ENCODE measurements at places on chromosomes 6 and 20.
A peak's percentile ranks its signal among the peaks of the same experiment; 100 is the strongest.

- no peak for DNase-seq
Observed at GRCh38 chr6:40540790-40541189, 46.4 kb downstream of the LRFN2 start.

- no peak for DNase-seq
Observed at GRCh38 chr6:84074988-84075781, 41.6 kb downstream of the MRAP2 start.

- DNase-seq, result no peak
Observed at GRCh38 chr6:137473598-137473997, 20.6 kb downstream of the OLIG3 start.

DNA sequence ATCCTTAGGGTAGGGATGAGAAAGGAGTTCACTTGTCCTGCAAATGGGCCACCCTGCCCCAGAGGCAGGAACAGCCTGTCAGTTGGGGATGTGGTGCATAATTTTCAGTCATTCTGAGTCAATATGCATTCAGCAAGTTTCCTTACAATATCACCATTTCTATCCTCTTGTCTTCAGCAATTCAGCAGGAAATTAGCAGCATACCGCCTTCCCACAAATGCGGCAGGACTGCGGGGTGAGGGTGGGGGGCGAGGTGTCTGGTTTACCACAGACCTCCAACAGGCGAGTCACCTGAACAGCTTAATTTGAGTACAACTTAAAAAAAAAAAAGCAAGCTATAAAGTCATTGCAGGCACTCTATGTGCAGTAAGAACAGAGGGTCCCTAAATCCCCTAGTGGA lies 126.8 kb downstream of the MAP3K7 start:
- DNase-seq, result no peak

- no peak for DNase-seq
Observed at GRCh38 chr20:49591217-49591865, 23.4 kb upstream of the PTGIS start.

- DNase-seq, result no peak
Observed at GRCh38 chr6:114304304-114304887, 38.4 kb downstream of the HS3ST5 start.

DNA sequence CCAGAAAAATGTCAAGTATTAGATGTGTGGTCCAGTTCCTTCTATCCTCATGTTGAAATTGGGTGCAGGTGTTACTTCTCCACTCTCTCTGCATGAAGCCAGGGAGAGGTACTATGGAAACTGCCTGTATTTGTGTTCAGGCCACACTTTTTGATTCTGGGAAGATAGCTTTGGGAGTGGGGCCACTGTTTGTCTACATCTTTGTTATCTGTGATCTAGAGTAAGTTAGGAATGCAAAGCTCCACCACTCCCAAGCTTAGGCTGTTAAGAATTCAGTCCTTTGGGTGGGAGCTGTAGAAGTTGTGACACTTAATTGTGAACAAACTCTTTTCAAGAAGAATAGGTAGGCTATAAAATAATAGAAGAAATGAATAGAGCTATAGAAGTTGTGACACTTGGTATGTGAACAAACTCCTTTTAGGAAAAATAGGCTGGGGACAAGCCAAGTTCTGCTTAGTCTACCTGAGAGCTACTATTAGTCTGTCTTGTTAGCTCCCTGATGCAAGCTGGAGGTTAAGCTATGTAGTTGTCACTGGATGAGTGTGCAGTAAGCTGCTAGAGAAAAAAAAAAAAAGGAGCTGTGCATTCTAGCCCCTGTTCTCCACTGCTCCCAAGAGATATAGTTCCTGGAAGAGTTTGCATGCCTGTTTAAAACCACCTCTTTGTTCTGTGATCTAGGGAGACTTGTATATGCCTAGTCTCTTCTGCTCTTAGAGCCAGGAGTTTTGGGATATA lies 7.1 kb upstream of the GFRAL start:
- DNase-seq, result no peak

GRCh38 chr20:58349570-58349969 lies 39.5 kb upstream of the VAPB start:
- DNase-seq, result no peak

GRCh38 chr20:6081236-6081635 lies 27.4 kb upstream of the LRRN4 start:
- no peak for DNase-seq

DNA sequence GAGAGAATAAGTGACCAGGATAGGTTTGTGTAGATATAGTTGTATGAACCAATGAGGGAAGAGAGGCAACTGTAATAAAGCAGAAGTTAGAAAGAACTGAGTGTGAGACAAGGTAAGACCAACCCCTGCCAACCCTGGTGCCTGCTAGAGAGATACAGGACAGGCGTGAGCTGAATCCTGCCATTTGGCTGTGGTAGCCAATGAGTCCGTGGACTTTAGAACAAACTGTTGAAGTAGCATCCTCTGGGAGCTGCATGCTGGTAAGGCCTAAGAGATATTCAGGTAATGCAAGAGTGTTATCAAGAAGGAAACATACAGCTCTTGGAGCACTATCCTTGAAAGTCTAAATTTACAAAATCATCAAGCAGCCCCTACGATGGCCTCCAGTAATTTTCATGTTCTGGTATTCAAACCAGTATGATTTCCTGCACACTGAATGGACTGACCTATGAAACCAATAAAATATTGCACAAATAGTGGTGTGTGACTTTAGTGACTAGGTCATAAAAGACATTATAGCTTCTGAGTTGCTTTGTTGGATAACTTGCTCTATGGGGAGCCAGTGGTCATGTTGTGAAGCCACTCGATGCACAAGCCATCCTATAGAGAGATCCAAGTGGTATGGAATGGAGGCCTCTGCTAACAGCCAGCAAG lies 24.0 kb downstream of the BTBD3 start:
- no peak for DNase-seq

- no peak for DNase-seq
Observed at GRCh38 chr6:107108201-107108890, 7.0 kb downstream of the BEND3 start.

GRCh38 chr20:45934046-45934585 lies 367 bp upstream of the PCIF1 start:
- no peak for DNase-seq

DNA sequence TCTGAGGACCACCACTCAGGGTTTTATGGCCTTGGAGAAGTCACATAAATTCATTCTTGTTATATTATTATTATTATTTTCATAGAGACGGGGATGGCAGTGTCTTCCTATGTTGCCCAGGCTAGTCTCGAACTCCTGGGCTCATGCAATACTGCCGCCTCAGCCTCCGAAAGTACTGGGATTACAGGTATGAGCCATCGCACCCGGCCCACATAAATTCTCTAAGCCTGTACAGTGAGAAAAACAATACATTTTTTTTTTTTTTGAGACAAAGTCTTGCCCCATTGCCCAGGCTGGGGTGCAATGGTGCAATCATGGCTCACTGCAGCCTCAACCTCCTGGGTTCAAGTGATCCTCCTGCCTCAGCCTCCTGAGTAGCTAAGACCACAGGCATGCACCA lies 753 bp upstream of the FASTKD5 start:
- no peak for DNase-seq

- no peak for DNase-seq
Observed at GRCh38 chr20:24297993-24298392, 171.4 kb upstream of the SYNDIG1 start.

DNA sequence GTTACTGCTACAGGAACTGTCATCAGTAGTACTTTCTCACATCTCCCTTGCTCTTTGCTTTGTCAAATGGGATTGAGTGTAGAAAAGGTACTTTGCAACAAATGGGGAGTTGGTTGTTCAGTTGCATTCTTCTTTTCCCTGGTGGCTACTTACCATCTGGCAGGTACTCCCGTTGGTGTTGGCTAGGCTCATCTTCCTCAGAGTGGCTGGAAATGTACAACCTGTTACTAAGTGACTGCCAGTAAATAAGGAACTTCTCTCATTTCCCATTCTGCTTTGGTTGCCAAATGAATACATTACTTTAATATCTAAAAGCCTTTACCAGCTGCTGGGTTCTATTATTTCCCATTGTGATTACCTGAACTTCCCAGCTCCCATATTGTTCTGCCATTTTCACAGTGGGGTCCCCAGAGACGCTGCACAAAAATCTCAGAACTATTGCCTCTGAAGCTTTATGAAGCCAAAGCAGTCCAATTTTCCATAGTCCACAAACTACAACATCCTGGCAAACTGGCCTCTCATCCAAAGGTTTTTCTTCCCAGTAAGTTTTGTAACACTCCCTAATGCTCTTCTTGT lies 229.7 kb upstream of the HTR1E start:
- DNase-seq, result no peak

DNA sequence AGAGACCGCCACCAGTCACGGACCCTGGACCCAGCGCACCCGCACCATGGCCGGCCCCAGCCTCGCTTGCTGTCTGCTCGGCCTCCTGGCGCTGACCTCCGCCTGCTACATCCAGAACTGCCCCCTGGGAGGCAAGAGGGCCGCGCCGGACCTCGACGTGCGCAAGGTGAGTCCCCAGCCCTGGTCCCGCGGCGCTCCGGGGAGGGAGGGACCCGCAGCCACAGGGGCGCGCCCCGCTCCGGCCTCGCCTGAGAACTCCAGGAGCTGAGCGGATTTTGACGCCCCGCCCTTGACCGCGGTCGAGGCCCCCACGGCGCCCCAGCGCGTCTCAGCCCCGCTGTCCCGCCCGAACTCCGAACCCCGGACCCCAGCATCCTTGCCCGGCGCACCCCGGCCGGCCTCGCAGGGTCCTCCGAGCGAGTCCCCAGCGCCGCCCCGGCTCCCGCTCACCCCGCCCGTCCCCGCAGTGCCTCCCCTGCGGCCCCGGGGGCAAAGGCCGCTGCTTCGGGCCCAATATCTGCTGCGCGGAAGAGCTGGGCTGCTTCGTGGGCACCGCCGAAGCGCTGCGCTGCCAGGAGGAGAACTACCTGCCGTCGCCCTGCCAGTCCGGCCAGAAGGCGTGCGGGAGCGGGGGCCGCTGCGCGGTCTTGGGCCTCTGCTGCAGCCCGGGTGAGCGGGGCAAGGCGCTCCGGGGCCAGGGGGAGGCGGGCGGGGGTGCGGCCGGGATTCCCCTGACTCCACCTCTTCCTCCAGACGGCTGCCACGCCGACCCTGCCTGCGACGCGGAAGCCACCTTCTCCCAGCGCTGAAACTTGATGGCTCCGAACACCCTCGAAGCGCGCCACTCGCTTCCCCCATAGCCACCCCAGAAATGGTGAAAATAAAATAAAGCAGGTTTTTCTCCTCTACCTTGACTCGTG lies at the start of gene OXT:
OXT (plus strand) TSS at position 11 of the 920 bp plus-strand sequence; CDS start at position 47, 36 bp downstream.
- no peak for DNase-seq

GRCh38 chr6:24951811-24952299 lies 16.1 kb upstream of the RIPOR2 start:
- no peak for DNase-seq

- no peak for DNase-seq
Observed at GRCh38 chr6:56657354-56657753, 14.7 kb upstream of the DST start.

GRCh38 chr6:162198076-162198475 lies 529.5 kb downstream of the PRKN start:
- DNase-seq, result no peak

- no peak for DNase-seq
Observed at GRCh38 chr6:114282292-114282691, 60.5 kb downstream of the HS3ST5 start.

DNA sequence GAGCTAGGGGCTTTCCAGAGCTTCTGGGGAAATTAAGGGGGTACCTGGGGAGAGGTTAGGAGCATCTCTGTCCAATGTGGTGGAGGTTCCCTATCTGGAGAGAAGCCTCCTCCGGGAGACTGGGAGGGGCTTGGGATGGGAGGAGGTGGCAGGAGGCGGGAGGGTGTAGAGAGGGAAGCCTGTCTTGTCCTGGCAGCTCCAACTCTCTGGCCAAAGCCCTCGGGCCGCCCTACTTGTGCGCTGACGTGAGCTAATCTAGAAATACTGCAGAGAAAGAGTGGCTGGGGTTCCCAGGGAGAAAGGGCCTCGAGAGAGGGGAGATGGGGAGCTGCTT lies 1.6 kb upstream of the SLC32A1 start:
- DNase-seq, result no peak

GRCh38 chr6:30615219-30615957 lies 1.7 kb downstream of the PPP1R10 start:
- peak; percentile 85 for DNase-seq

- DNase-seq, result no peak
Observed at GRCh38 chr20:34403908-34404307, 40.8 kb downstream of the ITCH start.

DNA sequence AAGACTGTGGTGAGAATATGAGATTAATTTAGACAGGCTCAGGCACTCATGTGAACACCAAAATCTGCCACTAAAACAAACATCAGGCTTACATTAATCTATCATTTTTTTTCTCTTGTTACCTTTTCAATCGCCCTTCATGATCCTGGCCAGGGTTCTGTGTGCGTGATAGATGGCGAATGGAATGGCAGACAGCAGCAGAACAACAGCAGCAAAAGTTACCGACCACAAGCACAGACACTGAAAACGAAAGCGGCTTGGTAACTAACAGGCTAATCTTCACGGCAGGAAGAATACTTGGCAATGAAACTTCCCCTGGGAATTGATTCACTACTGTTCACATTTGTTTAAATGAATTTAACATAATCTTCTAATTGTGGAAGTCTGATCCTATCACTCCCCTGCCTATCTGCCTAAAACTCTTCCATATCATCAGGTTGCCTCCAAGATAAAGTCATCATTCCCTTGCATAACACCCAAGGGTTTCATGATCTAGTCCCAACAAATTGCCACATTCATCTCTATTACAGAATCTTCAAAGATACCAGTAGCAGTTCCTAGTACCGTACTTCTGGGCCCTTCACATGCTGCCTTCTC lies 28.7 kb downstream of the PTPRK start:
- no peak for DNase-seq

- no peak for DNase-seq
Observed at GRCh38 chr6:167005350-167006159, 6.4 kb downstream of the CEP43 start.

GRCh38 chr20:40282941-40283340 lies 406.1 kb downstream of the MAFB start:
- no peak for DNase-seq

DNA sequence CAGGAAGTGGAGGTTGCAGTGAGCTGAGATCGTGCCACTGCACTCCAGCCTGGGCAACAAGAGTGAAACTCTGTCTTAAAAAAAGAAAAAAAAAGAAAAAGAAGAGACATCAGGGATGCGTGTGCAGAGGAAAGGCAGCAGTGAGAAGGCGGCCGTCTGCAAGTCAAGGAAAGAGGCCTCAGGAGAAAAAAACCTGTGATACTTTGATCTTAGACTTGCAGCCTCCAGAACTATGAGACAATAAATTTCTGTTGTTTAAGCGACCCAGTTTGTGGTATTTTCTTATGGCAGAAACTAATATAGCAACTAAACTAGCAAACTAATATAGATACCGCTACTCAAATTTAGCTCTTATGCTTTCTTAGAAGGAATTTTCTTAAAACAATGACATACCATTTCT lies 36.1 kb downstream of the FGD2 start:
- DNase-seq, result no peak

DNA sequence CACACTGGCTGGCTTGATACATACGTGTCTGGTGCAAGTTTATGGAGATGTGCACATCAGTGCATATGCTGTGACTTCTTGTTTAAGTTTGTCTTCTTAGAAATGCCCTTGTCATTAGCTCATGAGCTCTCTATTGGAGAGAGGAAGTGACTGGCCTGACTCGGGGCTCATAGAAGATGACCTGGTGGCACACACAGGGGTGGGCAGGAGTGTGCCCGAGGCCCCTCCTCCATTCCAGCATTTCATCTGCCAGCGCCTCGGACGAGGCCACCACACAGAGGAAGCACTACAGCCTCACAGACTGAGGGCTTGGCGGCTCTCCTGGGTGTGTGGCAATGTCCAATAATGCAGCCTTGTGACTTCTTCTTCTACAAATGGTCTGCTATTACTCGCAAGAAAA lies 109.7 kb downstream of the FAM120B start:
- no peak for DNase-seq
